ENCODE measurements at places on chromosomes 3 and 15. TPM values are rescaled to one million over a fixed set of nuclear protein-coding genes. Genes with fewer than 3 reads are reported as not detected.

The MAP4 gene
- 180 TPM for polyA plus RNA-seq

The RCCD1 gene
- 14.9 TPM for polyA plus RNA-seq

The CPOX gene
- 28.6 TPM for polyA plus RNA-seq

The MAP6D1 gene
- polyA plus RNA-seq = 1.3 TPM

The GABRG3 gene
- polyA plus RNA-seq = 1.9 TPM

The DHFR2 gene
- 10.5 TPM for polyA plus RNA-seq

The MOBP gene
- polyA plus RNA-seq = 0.17 TPM

The TGM5 gene
- not detected for polyA plus RNA-seq

The LRRC31 gene
- 0.27 TPM for polyA plus RNA-seq

The FANCI gene
- polyA plus RNA-seq = 33.1 TPM

The CYP19A1 gene
- not detected for polyA plus RNA-seq

The GOLGA8J gene
- 1.6 TPM for polyA plus RNA-seq

The CHRM5 gene
- polyA plus RNA-seq = 0.38 TPM

The UACA gene
- 93.6 TPM for polyA plus RNA-seq

The KBTBD13 gene
- polyA plus RNA-seq = 0.05 TPM

The ZNF860 gene
- polyA plus RNA-seq = 3.3 TPM

The LCTL gene
- 0.22 TPM for polyA plus RNA-seq

The LOXL1 gene
- 79.2 TPM for polyA plus RNA-seq

The SAMD7 gene
- polyA plus RNA-seq = not detected

The MEX3B gene
- polyA plus RNA-seq = 11.7 TPM

The PEX11A gene
- polyA plus RNA-seq = 19.2 TPM

The CLDN16 gene
- 43.5 TPM for polyA plus RNA-seq

The A4GNT gene
- polyA plus RNA-seq = 0.78 TPM

The NUDT16 gene
- 35.1 TPM for polyA plus RNA-seq

The PLCD1 gene
- 25.0 TPM for polyA plus RNA-seq

The ACTC1 gene
- 1.3 TPM for polyA plus RNA-seq

The CMTM8 gene
- 10.0 TPM for polyA plus RNA-seq

The CFAP91 gene
- 28.4 TPM for polyA plus RNA-seq

Measured in left renal cortex interstitium (tissue), 4 donors.